ENCODE measurements at places on chromosomes 11 and 22.

DNA sequence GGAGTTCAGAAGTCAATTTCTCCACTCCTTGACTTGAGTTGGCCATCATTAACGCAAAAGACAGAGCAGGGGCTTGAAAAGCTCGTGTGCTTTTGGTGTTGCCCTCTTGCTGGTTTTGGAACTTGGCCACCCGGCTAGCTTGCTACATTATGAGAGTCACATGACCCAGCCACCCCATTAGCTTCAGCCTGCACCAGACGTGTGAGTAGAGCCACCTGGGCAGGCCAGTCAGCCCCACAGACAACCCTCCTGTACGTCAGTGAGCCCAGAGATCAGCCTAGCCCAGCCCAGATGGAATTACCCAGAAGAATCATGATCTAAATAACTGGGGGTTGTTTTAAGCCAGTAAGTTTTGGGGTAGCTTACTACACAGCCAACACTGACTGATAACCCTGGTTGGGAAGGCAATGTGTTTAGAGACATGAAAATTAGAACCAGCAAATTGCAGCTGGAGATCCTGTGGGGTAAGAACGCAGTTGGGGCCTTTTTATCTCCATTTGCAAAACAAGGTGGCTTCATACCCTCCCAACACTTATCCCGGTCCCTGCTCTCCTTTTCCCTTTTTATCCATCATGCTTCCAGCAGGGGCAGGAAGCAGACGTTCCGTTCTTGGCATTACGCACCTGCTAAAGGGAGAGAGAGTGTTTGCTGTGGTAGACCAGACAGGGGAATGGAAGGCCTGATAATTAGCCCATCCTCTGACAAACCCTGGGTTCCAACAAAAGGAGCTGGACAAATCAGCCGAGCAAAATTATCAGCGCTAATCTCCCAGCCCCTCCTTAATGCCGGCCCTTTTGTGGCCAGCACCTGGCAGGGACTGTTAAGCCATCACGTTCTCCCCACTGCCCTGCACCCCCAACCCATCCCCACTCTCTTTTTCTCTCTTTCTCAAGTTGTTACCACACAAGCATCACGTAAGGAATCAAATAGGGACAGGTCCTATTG is 548.7 kb upstream of the CADM1 start:
- DNase-seq = no peak

DNA sequence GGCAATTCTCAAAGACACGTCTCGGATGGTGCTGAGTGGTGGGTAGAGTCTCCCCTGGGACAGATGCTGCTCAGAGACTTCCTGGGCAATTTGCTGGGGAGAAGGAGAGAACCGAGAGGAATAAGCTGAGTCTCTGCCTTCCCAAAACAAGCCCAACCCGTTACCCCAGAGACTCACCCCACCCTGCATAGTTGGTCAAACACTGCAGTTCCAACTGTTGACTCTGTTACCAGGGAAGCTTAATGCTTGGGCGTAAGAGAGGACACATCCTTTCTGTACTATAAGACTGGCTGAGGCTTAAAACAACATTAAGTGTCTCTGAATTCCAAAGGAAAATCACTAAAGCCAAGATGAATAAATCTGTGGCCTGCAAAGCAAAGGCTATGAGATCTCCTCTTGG is 68.1 kb downstream of the CCDC81 start:
- no peak for DNase-seq

DNA sequence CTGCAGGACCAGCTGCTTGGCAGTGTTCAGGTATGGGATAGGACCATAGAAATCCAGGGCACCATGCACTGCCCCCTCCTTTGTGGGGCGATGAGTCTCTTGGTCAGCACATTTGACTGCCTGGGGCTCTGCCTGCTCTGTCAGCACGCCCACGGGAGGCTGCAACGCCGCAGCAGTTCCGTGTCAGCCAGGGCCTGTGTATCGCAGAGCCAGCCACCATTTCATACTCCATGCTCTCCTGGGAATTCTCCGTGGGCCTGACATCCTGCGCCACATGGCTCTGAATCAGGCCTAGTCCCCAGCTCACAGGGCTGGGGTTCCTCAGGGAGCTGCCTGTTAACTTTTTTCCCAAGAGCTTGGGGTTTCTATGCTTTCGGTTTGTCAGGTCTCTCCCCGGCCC is 16.9 kb upstream of the RELT start:
- no peak for DNase-seq

DNA sequence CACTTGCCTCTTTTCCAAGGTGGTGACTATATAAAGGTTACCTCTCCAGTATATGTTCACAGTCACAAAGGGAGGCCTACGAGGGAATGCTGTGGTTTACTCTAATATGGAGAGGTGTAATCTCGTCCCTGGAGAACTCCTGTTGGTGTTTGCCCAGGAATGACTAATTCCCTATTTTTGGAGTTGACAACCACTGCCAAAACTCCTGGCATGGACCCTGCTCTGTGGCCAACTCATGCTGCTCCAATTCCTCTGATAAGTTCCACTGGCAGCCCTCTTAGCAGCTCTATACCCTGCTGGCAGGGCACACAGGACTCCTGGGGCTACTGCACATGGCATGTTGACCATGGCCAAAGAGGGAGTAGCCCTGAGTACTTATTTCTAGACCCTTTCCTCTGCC is 418.7 kb upstream of the ANO5 start:
- DNase-seq = no peak

- DNase-seq = no peak
Measured at GRCh38 chr11:63945477-63946163, 6.8 kb downstream of the NAA40 start.

DNA sequence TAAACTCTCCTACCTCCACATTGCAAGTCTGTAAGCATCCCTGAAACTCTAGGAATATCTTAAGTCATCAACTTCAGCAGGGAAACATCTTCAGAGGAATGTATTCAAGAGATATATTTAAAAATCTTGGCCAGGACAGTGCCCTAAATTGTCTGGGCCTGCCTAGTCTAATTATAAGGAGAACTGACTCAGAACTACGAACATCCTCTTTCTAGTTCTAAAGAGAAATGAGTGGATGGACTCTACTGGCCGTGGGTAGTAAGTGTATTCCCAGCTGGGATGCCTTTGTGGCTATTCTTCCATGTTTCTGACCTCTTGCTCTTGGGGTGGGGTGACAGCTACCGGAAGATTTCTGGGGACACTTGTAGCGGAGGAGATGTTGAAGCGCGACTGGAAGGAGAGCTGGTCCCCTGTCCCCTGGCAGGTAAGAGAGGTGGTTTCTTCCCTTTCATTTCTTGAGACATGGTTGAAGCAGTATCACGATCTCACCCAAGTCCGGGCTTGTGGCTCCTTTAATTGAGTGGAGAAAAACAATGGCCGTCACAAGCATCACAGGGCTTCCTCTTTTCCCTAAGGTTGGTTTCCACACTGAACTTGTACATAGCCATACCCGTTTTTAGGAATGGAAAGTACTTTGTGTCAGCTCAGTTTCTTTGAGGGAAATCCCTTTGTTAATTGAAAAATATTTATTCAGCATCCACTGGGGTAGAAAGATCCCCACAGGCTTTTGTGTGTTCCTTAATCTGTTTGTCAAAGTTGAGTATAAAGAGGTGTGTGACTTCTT is 97.7 kb upstream of the SORL1-AS1 start:
- DNase-seq = no peak

GRCh38 chr11:46369458-46370152 is 11.9 kb upstream of the MDK start:
- no peak for DNase-seq

GRCh38 chr22:20392983-20393704 is 807 bp upstream of the ZNF74 start:
- DNase-seq = no peak

- DNase-seq = no peak
Measured at GRCh38 chr11:83695046-83695445, 408.9 kb upstream of the CCDC90B start.

DNA sequence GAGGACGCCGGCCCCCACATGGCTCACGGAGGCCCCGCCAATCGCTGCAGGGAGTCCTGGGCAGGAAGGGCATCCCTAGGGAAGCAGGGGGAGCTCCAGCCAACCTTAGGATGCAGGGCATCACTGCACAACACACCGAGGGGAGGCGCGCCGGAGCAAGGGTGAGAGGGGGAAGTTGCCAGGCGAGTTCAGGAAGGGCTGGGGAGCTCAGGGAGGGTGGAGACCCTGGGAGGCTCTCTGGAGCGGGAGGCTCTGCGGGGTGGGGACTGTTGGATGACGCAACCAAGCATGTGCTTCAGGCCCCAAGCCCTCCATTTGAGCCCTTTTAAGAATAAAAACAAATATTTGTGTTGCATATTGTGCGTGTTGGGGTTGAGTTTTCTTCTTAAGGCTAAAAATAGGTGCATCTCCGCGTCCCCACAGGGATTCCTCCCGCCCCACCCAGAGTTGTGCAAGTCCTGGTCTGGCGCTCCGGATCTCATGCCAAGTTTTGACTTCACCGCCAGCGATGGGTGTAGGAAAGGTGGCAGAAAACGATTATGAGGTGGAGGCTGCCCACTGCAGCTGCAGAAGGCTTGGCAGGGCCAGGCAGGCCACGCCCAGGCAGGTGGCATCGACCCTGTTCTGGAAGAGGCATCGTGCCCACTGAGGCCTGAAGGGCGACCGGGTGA is 65.2 kb downstream of the WNT7B start:
- no peak for DNase-seq

DNA sequence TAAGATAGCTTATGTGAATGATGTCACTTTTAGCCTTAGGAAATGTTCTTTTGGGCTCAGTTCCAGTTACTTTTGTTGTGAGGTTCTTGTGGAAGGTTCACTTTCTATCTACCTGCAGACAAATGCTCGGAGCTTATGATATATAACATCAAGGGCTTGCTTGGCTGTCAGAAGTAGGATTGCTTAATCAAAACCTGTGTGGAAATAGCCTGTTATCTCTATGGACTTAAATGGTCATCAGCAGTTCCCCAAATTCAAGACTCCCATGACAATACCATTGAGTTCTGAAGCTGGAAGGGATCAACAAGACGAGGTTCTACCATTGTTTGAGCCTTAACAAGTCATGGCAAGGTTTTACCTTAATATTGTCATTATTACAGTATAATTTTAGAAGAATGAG is 43.8 kb downstream of the FLI1 start:
- no peak for DNase-seq

DNA sequence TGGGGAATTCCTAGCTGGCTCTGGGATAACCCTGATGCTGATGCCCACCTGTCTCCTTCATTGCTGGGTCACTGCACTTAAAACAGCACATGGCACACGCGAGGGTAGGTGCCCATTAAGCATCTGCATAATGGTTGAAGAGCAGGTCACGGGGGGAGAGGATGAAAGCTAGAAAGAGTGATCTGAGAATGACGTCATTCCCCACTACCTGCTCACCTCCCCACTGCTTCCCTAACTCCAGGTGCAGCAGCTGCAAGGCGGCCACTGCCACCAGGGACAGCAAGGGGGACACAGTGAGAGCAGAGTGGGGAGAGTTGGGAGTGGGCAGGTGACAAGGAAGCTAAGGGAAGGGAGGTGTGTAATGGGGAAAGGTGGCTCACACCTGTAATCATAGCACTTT is 27.0 kb downstream of the ADA2 start:
- no peak for DNase-seq

- no peak for DNase-seq
Measured at GRCh38 chr11:132804258-132804657, 728.0 kb downstream of the OPCML start.

GRCh38 chr11:9210922-9211320 is 54.2 kb downstream of the DENND5A start:
- DNase-seq = no peak

DNA sequence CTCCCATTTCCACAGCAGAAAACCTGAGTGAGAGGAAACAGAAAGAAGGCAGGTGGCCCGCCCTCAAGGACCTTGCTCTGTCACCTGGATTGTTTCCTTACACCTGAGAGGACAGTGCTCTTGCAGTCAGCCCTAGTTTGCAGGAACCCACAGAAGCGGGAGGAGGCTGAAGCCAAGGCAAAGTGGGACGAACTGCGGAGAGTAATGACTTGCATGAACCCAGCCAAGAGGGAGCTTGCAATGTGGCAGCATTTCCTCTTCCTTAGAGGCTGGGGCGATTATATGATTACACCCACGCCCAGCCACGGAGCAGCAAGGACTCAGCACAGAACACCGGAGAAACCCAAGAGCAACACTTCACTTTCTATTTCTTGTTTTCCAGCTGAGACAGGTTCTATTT is 102.6 kb downstream of the SPON1 start:
- no peak for DNase-seq

GRCh38 chr22:38953091-38953490 is 4.3 kb upstream of the APOBEC3A start:
- no peak for DNase-seq
